ENCODE measurements at places on chromosomes 6 and 20.

- DNase-seq: no peak
Measured at GRCh38 chr20:14885661-14886060, 548.2 kb upstream of the FLRT3 start.

DNA sequence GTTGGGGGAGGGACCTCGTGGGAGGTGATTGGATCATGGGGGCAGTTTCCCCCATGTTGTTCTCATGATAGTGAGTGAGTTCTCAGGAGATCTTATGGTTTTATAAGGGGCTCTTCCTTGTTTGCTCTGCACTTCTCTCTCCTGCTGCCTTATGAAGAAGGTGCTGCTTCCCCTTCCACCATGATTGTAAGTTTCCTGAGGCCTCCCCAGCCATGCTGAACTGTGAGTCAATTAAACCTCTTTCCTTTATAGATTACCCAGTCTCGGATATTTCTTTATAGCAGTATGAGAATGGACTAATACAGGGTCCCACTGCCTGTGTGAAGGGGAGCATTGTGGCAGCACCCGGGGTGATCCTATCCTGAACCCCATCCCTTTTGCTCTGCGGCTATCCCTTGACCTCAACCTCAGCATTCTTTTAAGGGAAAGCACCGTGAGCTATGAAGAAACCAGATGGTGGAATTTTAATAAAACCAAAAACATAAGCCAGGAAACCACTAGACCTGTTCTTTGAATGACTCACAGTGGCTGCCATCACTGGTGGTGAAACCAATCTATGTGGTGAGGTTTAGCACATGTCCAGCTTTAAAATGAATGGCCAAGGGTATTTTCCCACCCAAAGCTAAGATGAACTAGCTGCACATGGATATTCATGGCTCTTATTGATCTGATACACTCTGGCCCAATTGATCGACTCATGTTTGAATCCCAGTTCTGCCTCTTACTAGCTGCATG lies 62.2 kb downstream of the ZDHHC14 start:
- no peak for DNase-seq

GRCh38 chr6:28488916-28489365 lies 26.7 kb downstream of the GPX6 start:
- no peak for DNase-seq

DNA sequence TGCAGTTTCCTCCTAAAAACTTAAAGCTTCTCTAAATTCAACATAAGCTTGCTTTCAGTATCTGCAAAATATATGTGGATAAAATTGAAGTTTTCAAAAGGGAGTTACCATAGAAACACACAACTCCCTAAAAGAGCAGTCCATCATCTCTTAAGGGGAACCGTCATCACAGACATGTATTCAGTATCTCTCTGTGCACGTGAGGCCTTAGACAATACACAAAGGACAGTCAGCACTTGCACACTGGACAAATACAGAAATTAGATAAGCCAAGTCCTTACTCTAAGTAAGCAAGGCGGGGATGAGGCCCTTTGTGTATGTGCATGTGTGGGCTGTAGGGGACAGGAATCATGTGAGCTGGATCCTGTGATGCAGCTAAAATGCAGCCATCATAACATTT lies 136.6 kb downstream of the BACH2 start:
- no peak for DNase-seq

GRCh38 chr6:148247386-148248063 lies 95.1 kb upstream of the SASH1 start:
- no peak for DNase-seq

- DNase-seq: no peak
Measured at GRCh38 chr6:108200186-108200585, 34.4 kb downstream of the NR2E1 start.

- no peak for DNase-seq
Measured at GRCh38 chr6:12047792-12048432, 35.8 kb downstream of the HIVEP1 start.

GRCh38 chr20:15252304-15252703 lies 914.9 kb upstream of the FLRT3 start:
- no peak for DNase-seq

DNA sequence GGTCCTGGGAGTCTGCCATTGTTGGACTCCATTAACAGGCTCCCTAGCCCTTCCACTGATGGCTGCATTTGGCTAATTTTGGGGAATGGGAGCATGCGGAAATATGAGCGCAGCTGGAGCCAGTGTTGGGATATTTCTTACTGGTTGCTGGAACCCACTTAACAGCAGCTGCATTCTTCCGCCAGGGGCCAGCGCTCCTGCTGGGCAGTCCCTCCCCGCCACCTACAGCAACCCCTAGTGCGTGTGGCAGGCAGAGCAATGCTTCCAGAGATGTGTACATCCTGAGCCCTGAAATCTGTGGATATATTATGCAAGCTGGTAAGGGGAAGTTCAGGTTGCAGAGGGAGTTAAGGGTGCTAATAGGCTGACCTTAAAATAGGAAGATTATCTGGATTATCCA lies 16.4 kb downstream of the CST8 start:
- no peak for DNase-seq

DNA sequence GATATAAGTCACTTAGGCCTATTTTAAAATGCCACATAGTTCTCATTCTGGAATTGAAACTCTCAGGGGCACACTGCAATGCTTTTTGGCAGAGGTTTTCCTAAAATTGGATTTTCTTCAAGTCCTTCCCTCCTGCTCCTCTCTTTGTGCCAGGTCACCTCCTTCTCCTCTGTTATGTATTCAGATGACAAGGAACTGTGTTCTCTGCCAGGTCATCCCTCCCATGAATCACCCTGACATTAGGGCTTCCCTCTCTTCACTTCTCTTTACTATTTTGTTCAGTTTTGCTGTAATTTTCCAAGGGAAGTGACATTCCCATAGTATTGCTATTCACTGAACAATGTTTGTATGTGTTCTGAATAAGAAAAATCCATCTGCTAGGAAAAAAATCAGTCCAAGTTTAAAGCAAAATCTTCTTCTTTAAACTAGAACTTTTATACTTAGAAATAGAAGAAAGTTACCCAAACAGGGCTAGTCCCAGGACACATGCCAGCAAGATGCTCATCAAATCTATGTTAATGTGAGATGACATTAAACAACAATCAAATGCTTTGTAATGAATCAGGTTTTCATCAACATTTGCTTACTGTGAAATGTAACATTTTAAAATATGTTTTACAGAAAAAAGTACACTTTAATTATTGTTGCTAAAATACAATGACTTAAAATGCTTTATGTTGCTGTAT lies 461.1 kb downstream of the MMUT start:
- DNase-seq: no peak

GRCh38 chr6:168355716-168356522 lies 36.3 kb upstream of the DACT2 start:
- DNase-seq: peak; percentile 95

- DNase-seq: no peak
Measured at GRCh38 chr6:28543651-28544610, 18.2 kb downstream of the GPX5 start.

- DNase-seq: no peak
Measured at GRCh38 chr20:16312998-16313397, 260.2 kb downstream of the KIF16B start.

GRCh38 chr6:33843131-33844121 lies 39.6 kb upstream of the MLN start:
- DNase-seq: no peak

- no peak for DNase-seq
Measured at GRCh38 chr6:47075741-47076421, 33.7 kb upstream of the ADGRF1 start.

GRCh38 chr6:20954315-20954714 lies 420.1 kb downstream of the CDKAL1 start:
- no peak for DNase-seq

DNA sequence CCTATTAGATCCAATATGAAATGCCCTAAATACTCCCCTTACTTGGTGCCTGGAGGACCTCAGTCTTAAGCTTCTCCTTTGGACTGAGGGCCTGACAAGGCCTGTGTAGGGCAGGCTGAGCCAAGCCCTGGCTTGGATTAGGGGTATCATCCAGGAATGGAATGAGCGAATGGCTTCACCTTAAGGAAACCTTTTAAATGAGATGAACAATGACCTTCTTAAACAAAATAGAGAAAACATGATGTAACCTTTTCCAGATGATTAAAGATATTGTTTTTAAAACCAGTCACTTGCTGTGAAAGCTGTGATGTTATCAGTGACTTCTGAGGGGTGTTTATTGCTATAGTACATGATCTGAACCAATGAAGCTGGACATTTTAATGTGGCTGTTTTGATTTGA lies 55.5 kb downstream of the TRAF3IP2 start:
- DNase-seq: no peak

GRCh38 chr20:19966840-19967239 lies 50.3 kb upstream of the NAA20 start:
- no peak for DNase-seq

DNA sequence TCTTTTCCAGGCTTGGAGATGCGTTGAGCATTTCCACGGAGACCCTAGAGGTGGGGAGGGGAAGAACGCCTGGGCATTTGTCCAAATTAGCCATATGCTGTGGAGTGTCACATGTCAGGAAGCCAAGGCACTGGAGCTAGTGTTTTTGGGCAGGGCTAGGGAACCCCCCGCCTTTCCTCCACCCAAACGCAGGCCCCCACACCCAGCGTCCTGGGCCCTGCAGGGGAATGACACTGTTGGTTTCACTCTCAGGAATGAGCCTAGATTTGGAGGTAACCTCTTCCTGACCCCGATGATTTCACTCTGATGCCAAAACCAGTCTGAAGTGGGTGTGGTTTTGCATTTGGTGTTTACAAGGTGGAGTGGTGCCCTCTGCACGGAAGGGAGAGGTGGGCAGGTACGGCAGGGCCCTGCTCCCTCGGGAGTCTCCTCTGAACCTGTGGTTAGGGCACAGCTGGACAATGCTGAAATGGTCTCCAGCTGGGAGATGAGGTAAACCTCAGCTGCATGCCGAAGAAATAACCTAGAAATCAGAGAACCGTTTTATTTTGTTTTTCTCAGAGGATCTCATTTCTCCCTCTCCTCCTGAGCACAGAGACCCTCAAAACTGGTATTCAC lies 29.5 kb downstream of the MTHFD1L start:
- no peak for DNase-seq

DNA sequence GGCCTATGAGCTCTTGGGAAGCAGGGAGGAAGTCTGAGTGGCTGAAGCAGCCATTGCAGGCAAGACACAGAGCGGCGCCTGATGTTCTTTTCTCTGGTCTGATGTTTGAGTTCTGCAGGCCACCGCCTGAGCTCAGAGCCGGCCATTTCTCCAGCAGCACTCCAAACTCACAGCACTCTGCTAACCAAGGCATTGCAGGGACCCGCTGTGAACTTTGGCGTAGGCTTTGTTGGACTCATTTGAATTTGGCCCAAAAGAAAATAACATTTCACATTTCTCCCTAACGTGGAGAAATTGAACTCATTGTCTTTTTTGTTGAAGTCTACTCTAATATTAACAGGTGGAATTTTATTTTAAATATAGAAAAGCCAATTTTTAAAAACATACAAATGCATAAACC lies 336.1 kb downstream of the FARS2 start:
- DNase-seq: no peak

- no peak for DNase-seq
Measured at GRCh38 chr6:39521958-39522357, 199.5 kb upstream of the KCNK16 start.

- DNase-seq: no peak
Measured at GRCh38 chr6:130913120-130913519, 85.9 kb downstream of the SMLR1 start.

DNA sequence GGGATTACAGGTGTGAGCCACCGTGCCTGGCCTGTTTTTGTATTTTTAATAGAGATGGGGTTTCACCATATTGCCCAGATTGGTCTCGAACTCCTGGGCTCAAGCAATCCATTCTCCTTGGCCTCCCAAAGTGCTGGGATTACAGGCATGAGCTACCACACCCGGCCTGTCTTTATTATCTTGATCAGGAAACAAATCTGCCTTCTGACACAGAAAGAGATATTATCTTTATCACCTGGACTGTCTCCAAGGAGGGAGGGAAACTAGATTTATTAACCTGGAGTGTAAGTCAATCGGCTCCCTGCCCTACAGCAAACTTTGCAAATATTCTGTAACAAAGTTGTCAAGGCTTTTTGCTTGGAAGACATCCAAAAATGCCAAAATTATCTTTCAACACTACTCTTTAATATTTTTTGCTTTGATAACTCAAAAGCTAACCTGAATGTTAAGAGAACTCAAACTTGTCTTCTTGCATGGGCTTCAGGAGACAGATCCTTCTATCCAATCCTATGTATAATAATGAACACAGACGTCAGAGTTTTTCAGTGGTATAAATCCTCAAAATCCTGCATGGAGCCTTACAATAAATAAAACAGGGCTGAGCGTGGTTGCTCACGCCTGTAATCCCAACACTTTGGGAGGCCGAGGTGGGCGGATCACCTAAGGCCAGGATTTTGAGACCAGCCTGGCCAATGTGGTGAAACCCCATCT lies 85.0 kb upstream of the LOC128125822 start:
- DNase-seq: no peak

- no peak for DNase-seq
Measured at GRCh38 chr6:170449835-170450753, 103.0 kb downstream of the PSMB1 start.

- DNase-seq: no peak
Measured at GRCh38 chr6:117548797-117549301, 53.5 kb downstream of the GOPC start.

- no peak for DNase-seq
Measured at GRCh38 chr6:32972353-32973143, 4.2 kb downstream of the BRD2 start.

GRCh38 chr20:32140603-32141002 lies 31.1 kb downstream of the TM9SF4 start:
- DNase-seq: no peak

DNA sequence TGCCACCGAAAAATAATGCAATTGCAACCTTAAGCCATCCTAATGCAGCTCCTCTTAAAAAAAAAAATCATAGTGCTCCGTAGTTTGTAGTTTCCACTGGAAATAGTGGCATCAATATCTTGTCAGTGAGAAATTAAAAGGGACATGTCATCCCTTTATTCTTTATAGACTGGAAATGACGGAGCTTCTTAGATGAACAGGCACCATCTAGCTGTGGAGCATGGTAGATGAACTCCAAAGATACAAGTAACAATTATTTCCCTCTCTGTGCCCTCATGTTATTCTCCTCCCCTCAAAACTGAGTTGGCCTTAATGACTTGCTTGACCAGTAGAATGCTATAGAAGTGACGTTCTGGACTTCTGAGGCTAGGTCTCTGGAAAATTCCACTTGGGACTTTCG lies 268.1 kb upstream of the SPTLC3 start:
- no peak for DNase-seq

Measured in posterior cingulate gyrus (tissue), 11 donors.